Pulmonary artery endothelial cell (primary cell): ENCODE measurements at places on chromosomes 5 and 9. TPM values are rescaled to one million over a fixed set of nuclear protein-coding genes. Genes with fewer than 3 reads are reported as not detected.
A peak's percentile ranks its signal among the peaks of the same experiment; 100 is the strongest.

ARID3C gene
- 0.07 and 0.13 TPM in 2 replicates for total RNA-seq

UBE2QL1 gene
- under 0.01 TPM in 1 of 2 replicates, not detected in the other for total RNA-seq

NKD2 gene
- total RNA-seq = 0.13 TPM in 1 of 2 replicates, not detected in the other

PCDHAC1 gene
- total RNA-seq = 0.07 TPM in 2 replicates

SLC6A18 gene
- total RNA-seq = not detected in 2 replicates

TLX3 gene
- not detected in 2 replicates for total RNA-seq

DNA sequence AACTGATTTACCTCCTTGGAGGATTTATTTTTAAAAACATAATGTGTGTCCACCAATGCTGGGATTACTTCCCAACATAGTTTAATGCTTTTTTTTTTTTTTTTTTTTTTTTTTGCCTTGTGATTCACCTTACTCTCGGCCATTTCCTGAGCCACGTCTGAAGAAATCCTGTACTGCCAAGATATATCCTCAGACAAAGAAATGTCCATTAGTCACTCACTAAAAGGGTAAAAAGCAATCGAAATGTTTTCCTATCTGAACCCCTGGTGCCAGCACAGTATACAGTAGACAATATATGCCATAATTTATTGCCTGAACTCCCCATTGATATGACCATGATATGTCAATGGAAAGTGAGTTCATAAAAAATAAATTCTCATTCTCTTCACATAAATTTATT lies 344.1 kb downstream of the BNC2 start:
- peak; percentile 73 for DNase-seq

- DNase-seq = no peak
These were observed 654.2 kb downstream of the TLE1 start for GRCh38 chr9:81035171-81035570.

DNA sequence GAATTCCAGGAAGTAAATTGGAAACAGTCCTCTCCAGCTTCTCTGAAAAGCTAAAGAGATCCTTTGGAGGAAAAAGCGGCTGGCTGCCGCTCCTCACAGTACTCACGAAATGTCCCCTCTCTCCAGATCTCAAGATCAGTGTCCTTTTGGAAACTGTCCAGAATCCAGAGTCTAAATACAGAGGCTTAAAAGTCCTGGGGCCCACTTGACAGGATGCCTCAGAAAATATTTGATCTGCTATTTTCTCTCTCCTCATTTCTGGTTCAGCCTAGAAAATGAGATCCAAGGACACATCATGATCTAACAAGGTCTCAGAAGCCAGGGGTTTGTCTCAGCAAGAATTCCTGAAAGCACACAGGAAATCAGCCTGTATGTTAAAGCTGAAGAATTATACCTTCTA lies 7.2 kb downstream of the C1QTNF2 start:
- no peak for DNase-seq

DNA sequence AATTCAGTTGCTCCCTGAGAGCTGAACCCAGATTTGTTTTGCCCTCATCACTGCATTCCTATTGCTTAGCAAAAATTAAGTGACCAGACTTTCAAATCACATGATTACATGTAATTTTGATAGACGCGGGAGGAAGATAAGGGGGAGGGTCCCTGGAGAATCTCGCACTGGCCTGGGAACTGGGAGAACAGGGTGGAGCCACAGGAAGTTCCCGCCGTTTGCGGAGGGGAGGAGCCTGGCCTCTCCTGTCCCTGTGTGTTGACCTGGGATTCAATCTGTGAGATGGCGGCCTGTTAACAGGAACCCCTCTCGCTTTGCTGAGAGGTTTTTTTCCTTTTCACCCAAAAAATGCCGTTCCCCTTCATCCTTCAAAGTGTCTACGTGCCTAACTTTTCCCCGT lies 142.9 kb upstream of the OR13F1 start:
- no peak for DNase-seq

DNA sequence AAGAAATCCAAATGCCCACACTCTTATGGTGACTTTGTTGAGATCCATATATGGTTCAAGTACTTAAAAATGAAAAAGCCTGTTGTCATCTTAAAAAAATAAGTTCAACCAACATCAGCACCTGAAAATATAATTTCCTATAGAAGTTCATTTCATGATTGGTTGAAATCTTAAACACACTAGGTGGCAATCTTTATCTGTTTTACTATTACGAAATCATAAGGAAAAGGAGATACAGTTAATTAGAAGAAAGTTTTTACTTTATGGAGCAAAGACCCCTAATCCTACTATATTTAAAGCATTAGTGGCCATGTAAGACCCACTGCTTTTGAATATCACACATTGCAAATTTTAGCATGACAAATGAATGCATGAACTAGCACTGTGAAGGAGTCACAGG lies 616.0 kb downstream of the RAB3C start:
- no peak for DNase-seq

- no peak for DNase-seq
These were observed 174.0 kb downstream of the NR3C1 start for GRCh38 chr5:143229426-143229895.

- no peak for DNase-seq
These were observed 25.7 kb upstream of the FBXL7 start for GRCh38 chr5:15474143-15474719.

DNA sequence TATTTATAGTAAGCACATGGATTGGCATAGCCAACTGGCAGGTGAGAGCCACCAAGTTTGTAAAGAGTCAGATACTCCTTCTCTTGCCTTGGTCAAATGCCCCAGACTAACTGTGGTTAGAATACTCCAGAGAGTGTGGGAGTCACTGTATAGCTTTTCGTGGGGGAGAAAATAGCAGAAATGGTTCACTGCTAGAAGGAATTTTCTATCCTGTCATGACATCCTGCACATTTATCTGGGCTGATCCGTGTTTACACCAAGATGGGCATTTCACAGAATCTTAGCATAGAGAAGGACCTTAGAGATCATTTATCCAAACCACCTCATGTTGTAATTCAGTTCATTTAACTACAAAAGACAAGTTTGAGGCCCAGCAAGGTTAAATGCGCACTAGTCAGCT lies 460.8 kb downstream of the ENC1 start:
- no peak for DNase-seq

DNA sequence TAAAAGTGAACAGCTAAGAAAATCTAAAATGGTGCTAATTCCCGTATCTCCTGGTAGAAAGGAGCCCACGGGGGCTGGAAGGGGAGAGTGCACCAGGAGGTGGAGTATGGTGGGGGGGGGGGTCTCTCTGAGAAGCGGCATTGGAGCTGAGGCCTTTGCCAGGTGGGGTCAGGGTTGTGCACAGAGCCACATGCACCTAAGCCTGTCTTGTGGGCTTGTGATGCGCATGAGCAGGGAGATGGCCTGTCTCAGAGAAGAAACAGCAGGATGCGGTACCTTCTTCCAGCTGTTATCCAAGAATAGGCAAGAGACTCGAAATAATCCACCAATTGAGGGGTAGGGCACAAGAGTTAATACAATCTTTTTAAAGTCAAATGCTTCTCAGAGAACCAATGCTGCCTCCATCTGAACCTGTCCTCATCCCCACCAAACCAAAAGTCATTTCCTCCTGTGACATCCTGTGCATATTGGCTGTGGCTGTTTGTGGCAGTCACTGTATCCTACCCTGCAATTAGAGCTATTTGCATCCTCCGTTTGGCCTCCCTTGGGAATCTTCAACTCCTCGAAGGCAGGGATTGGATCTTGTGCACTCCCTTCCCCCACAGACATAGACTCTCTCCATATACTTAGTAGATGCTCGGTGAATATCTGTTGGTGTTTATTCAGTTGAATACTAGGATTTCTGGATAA lies 45.4 kb downstream of the FGF1 start:
- no peak for DNase-seq

DNA sequence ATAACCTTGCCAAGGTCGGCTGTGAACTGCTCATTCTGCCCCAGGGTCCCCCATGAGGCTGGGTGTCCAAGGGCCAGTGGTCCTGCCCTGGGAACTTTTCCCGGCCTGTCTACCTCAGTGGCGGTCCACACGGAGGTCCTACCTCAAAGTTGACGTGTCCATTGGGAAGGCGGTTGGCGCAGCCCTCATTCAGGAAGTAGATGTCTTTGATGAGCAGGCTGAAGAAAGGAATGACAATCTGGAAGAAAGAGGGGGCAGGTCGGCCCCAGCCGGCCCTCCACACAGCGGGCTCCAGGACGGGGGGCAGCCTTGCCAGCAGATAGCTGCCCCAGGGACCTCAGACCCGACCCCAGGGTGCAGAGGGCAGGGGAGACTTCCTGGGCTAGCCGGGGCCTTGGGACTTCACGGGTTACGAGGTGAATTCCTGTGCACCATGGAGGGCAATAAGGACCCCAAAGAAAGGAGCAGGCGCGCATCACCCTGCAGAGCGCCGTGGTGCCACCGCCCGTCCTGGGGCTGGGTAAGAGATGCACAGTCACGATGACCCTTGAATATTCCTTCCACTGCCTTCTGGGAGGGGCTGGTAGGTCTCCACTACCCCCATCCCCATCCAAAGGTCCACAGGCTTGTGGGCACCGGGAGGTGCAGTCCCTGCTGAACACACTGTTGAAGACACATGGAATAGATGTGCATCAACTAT lies 42.9 kb upstream of the RNF130 start:
- no peak for DNase-seq

- no peak for DNase-seq
These were observed 146.8 kb downstream of the EBF1 start for GRCh38 chr5:158952951-158953350.

GRCh38 chr5:133890776-133891280 lies 77.6 kb downstream of the C5orf15 start:
- no peak for DNase-seq

GRCh38 chr9:87148331-87149104 lies 201.2 kb upstream of the GAS1 start:
- no peak for DNase-seq
